RPMI7951 (cell line): ENCODE measurements at places on chromosomes 5 and 9. TPM values are rescaled to one million over a fixed set of nuclear protein-coding genes. Genes with fewer than 3 reads are reported as not detected.

DNA sequence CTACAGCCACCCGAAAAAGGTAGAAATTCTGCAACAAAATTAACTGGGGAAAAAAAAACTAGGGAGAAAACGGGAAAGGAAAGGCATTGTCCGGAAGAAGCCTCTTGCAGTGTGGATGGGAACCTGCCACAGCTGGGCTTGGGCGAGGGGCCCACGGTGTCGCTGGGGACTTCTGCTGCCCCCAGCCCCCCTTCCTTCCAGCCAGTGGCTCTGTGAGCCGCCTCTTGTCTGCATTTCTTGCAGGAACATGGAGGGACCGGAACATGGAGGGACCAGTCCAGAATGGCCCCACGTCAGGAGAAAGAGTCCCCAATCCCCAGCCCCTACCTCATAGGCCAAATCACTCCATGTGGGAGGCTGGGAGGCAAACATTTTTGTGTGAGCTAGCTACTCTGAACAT lies 36.9 kb upstream of the EXOC3 start:
- no peak for DNase-seq

- DNase-seq: no peak
These were observed 56.4 kb upstream of the GLIS3 start for GRCh38 chr9:4356306-4356705.

Gene IFNA5
- not detected in 2 replicates for total RNA-seq

GRCh38 chr9:134743853-134744252 lies 102.2 kb downstream of the COL5A1 start:
- no peak for DNase-seq

Gene FGFR4
- 1.9 and 2.0 TPM in 2 replicates for total RNA-seq

DNA sequence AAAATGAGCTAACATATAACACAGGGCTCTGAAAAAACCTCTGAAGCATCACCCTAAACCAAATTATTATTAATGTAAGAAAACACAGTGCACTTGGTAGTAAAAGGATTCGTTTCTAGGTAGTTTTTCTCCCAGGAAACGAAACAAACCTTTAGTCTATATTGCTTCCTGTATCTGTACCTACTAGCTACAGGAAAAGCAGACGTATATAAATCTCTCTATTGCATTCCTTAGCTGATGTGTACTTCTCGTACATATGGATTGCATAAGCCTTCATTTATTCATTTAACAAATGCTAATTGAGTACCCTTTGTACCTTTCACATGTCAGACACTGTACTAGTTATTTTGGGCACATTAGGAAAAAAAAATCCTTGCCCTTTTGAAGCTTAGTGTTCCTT lies 85.0 kb upstream of the RASA1 start:
- DNase-seq: no peak

GRCh38 chr5:178431782-178432165 lies 158.4 kb downstream of the COL23A1 start:
- no peak for DNase-seq

Gene GPR150
- 0.10 TPM in 1 of 2 replicates, not detected in the other for total RNA-seq

DNA sequence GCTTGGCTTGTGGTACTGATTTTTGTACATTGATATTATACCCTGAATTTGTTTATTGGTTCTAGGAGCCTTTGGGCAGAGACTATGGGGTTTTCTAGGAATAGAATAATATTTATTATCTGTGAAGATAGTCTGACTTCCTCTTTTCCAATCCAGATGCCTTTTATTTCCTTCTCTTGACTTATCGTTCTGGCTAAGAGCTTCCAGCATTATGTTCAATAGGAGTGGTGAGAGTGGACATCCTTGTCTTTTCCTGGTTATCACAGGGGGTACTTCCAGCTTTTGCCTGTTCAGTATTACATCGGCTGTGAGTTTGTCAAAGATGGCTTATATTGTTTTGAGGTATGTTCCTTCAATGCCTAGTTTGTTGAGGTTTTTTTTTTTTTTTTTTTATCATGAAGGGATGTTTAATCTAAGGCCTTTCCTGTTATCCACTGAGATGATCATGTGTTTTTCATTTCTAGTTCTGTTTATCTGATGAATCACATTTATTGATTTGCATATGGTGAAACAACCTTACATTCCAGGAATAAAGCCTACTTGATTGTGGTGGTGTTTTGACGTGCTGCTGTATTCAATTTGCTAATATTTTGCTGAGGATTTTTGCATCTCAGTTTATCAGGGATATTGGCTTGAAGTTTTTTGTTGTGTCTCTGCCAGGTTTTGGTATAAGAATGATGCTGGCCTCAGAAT lies 77.5 kb downstream of the CERT1 start:
- no peak for DNase-seq

- no peak for DNase-seq
These were observed 21.4 kb downstream of the KIF2A start for GRCh38 chr5:62327138-62328053.

DNA sequence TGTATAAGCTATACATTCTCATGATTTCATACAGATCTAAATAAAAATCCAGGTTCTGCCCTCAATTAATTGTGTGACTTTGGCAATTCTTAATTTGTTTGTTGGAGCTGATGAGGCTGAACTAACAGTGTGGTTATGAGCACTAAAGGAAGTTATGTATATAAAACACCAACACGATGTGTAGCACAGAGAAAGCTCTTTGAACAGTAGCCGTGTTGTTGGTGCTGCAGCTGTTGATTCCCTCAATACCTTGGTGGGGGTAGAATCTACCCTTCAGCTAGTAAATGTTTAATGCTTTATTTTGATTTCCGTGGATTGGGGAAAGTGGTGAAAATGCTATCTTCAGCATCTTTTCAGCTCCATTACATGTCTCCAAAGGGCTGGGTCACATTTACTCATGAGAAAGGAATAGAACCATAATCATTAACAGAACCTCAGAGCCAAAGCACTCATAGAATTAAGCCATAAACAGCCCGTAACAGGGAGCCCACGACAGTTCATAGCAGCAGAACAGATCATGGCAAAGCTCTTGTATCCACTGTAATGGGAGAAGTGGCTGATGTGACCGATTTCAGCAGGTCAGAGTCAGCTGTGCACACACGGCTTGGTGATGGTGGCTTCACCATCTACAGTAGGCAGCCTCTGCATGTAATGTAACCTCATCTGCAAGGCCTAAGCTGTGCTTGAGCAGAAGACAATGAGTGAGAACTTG lies 332.7 kb downstream of the DIRAS2 start:
- DNase-seq: no peak

GRCh38 chr5:161547406-161547737 lies 847 bp upstream of the GABRB2 start:
- DNase-seq: no peak

Gene KYAT1
- 8.0 and 9.6 TPM in 2 replicates for total RNA-seq

Gene NDUFS6
- total RNA-seq: 38.3 and 79.5 TPM in 2 replicates

DNA sequence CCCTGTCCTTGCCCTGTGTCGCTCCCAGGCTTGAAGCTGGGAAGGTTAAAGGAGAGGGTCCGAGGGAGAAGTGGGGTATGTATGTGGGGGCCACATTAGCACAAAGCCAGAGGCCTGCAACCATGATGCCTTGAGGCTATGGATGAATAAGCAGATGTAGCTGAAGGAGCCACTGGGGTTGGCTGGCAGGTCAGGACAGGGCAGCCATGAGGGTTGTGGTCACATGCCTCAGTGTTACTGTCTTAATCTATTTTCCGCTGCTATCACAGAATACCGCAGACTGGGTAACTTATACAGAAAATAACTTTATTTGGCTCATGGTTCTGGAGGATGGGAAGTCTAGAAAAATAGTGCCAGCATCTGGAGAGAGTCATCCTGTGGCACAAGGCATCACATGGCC lies 9.2 kb upstream of the GRHPR start:
- DNase-seq: peak; percentile 92

DNA sequence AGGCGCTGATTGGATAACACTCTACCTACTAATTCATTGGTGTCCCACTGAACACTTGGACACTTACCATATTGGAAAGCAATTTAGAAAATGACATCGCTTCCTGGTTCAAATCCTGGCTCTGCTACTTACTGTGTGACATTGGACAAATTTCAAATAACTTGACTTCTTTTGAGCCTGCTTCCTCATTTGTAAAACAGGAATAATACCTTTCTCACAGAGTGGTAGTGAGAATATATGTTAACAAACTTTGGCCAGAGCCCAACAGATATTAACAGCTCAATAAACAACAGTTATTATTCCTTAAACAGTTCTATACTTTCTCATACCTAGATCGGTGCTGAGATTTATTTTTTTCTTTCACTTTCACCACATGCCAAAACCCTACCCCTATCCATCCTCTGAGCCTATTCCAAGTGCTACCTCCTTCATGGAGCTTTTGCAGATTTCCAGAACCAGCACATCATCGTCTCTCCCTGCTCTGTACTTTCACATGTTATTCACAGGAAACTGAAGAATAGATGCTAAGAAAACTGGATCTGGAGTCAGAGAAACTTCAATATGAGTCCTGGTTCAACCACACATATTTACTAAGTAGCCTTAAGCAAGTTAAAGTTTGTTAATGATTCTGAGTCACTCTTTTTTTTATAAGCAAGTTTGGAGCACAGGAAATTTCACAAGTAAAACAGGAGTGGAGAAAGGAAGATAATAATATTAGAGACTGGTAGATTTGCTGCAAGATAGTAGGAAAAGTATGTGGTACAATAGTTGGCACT lies 92.3 kb downstream of the STRBP start:
- DNase-seq: peak; percentile 45

Gene SEMA6A
- total RNA-seq: 0.12 and 0.39 TPM in 2 replicates
